Naive B cell (primary cell): ENCODE measurements at places on chromosomes 4 and X.

DNA sequence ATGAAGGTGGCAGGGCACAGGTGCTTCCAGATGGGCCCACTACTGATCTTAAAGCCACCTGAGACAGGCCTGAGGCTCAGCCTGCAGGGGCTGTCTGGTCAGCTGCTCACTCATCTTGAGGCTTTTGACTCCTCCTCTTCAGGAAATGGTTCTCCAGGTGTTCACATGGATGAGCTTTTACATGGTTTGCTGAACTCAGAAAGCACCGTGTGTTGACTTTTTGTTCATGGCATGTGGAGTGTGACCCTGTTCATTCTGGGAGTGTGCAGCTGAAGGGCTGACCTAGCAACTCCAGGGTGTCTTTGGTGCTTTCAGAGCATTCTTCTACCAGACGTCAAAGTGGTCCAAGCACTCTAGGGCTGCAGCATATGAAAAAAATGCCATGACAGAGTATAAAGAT is 111.1 kb downstream of the CCNG2 start:
- DNase-seq, result no peak

- no peak for DNase-seq
These were observed 1.3 kb upstream of the OTUD5 start for GRCh38 chrX:48958635-48959094.

DNA sequence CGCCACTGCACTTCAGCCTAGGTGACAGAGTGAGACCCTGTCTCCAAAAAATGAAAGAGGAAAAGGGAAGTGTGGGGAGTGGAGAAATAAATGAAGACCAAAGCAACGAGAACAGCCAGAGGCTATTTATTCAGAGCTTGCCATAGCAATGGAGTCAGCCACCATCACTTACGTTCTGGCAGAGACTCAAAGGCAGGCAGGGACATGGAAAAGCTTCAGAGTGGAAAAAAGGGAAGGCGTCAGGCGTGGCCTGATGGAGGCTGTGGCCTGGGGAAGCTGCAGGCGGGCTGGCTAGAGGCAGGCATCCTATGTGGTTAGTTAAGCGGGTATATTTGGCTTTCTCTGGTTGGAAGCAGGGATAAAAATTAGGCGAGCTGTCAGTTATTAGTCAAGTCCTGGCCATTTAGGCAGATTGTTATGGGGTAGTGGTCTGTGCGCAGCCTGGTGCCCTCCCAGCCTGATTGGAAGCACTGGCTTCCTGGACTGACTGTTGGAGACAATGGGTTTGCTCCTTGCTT is 73.3 kb downstream of the DCTD start:
- no peak for DNase-seq

DNA sequence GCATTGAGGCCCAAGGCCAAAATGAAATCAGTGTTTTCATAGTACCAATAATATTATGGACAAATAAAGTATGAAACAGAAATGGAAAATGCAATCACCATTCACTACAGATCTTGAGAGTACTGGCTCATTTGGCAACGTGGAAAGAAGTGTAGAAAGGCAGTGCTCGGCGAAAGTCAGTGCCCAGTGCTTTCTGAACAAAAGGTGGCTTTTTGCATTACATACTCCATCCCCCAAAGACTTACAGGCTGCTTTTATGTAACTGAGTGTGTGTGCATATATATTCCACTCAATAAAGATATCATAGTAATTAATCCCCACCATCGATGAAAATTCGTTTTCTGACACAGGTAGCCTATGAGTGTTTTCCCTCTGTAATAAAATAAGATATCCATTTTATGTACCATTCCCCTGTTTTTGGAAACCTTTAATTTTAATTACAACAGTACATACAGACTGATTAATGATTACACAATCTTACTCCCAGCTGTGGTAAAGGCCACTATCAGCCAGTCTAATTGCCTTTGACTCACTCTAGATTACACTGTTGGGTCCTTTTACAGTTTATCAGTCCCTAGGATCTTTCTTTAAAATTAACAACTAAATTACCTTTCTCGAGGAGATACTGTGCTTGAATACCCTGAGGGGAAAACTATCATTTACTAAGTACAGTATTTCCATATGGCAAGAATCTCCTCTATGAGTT is 65.9 kb downstream of the MAD2L1 start:
- no peak for DNase-seq

DNA sequence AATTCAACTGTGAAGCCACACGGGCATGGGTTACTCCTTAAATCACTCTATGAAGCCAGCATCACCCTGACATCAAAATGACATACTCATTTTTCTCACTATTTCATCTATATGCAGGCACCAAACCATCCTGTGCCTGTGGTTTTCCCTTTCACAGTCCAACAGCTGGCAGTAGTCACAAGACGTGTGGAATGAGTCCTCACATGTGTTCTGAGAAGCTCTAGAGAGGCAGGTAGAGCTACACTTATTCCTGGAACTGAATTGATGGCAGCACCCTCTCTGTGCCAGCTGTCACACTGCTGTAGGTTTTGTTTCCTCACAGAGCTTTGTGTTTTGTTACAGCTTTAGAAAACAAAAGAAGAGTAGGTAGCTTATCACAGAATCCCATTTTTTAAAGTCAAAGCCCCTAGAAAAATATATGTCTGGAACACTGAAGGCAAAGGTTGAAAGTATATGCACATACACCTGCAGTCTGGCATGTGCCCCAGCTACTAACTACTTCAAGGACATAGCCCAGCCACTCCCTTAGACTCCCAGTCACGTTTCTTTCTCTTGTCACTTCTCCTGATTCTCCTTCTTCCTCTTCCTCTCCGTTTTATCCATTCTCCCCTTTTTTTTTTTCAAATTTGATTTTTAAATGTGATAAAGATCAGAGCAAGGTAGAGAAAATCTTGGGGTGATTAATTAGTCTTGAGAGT is 107.1 kb downstream of the ANXA10 start:
- DNase-seq, result no peak

DNA sequence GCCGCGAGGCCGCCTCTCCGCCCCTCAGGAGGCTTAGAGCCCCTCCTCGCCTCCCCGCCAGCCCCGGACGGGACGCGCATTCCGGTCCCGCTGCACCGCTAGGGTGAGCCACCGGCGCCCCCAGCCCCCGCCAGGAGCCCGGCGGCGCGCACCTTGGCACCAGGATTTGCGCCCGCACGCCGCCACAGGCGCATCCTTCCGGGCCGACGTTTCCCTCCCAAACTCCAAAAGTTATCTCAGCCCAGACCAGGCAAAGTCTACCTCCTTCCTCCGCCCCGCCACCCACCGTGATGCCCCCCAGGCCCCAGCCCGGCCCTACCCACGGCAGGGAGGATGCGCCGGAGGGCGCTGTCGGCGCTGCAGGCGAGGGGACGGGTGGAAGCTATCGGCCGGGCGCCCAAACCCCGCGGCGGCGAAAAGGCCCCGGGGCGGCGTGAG is 538 bp downstream of the SCML2 start:
- peak; percentile 6 for DNase-seq

DNA sequence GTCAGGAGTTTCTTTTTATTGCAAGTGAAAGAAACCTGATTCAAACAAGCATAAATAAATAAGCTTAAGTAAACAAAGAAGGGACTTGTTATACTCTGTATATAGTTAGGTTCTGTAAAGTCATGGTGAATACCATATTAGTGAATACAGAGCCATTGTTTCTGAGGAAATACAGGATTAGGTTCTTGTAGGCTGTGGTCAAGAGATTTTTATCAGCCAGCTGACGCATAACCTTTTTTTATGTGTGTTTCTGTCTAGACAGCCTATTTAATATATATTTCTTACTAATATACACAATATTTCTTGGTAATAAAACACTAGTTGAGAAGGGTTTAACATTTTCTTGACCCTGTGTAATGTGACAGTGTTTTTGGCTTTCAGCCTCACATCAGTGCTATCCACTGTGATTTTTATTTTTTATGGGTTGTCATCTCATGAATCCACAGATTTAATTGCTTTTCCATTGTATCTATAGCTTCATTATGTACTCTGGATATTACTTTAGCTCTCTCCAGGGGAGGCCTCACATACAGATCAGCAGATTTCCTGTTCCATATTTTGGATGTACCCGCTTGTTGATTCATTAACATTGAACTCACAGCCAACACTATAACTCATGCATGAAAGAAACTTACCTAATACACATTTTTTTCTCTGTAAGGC is 8.0 kb downstream of the HERC3 start:
- DNase-seq, result no peak

DNA sequence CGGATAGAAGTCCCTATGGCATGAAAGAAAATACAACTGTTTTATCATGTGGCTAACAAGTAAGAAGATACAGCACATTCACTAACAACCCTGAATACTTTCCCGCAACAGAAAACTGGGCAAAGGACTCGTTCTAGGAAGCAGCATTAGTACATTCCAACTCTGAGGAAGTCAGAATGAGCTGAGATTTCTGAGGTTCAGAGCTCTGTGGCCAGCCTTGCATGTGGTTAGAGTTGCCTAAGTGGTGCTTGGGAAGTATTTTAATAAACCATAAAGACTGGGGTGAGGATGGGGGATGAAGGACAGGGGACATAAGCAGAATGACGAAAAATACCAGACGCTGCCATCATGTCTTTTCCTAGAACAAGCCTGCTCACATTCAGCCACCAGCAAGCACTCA is 82.2 kb downstream of the EFHC2 start:
- no peak for DNase-seq

DNA sequence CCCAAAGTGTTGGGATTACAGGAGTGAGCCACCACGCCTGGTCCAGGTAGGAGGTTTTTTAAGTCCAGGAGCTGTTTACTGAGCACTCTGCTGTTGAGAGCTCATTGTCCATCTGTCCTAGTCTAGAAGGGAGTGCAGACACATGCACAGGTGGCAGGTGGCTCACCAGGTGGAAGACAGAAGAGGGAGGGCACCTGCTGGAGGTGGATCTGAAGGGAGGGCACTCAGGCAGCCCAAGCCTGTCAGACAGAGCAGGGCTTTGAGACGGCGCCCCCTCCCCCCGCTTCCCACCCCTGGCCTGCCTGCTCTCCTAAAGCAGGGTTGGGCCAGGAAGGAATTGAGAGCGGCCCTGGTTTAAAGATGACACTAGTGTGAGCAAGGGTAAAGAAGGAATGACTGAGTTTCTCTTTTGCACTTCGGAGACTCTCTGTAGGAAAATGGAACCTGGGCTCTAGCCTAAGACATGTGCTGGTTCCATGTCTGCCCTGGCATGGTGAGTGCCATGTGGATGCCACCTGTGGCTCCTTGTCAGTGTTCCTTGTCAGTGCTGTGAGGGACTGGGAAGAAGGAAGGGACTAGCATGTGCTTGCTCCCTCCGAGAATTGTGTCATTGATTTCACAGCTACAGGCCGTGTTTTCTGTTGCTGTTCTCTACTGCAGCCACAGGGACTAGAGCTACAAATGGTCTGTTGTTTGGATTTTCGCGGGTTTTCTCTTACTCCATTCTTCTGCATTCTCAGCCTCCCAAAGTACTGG is 108.6 kb downstream of the TNIP2 start:
- no peak for DNase-seq

- no peak for DNase-seq
These were observed 109.2 kb upstream of the NPY2R start for GRCh38 chr4:155099231-155099630.

DNA sequence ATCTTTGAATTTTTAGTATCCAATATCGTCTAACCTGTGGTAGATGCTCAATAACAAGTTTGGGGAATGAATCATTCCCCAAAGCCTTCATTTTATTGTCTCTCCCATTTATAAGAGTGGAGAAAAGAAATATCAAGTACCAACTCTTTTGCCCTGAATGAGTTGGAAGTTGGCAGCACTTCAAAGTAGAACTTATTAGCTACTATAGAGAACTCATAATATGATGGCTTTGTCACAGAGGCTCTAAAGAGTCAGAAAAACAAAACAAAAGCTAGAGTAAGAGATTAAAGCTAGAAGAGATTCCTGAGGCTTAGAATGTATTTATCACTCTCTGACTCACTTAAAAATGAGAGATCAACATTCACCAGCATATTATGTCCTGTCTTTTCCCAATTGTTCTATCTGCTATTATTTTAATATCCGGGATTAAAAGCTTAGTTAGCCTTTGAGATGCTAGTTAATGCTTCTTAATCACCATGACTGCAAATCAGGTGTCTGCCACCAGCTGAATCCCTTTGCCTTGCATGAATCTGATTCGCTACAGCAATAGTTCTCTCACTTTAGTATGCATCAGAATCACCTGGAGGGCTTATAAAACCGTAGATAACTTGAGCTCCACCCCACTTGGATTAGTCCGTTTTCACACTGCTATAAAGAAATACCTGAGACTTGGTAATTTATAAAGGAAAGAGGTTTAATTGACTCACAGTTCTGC is 77.9 kb downstream of the PALLD start:
- DNase-seq, result no peak

GRCh38 chr4:76624241-76624681 is 189.2 kb downstream of the SHROOM3 start:
- DNase-seq, result no peak

DNA sequence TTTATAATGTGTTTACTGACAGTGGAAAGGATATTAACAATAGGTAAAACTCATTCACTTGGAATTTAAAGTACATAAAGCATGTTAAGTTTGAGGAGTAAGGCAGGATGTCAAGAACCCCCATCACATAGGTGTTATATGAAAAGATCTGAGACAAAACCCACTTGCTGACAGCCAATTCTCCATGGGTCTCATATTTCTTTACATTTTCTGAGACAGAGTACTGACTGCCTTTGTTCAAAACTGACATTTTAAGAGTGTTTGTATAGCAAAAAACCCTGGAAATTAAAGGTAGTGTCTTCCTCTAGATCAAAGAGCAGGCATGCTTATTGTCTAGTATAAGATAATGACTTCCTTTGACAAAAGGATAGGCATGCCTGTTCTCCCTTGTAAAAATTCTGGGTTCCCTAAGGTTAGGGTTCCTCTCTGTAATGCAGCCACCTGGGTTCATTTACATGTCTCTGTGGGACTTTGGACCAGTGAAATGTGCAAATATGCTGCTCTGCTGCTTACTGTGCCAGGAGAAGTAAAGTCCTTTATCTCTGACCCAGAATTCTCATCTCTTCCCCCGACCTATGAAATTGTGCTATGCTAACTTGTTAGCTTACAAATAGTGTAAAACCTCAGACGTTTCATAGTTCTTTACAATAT is 123.6 kb downstream of the PCDH18 start:
- no peak for DNase-seq

- DNase-seq, result no peak
These were observed 45.1 kb downstream of the SPATA4 start for GRCh38 chr4:176150356-176150682.

DNA sequence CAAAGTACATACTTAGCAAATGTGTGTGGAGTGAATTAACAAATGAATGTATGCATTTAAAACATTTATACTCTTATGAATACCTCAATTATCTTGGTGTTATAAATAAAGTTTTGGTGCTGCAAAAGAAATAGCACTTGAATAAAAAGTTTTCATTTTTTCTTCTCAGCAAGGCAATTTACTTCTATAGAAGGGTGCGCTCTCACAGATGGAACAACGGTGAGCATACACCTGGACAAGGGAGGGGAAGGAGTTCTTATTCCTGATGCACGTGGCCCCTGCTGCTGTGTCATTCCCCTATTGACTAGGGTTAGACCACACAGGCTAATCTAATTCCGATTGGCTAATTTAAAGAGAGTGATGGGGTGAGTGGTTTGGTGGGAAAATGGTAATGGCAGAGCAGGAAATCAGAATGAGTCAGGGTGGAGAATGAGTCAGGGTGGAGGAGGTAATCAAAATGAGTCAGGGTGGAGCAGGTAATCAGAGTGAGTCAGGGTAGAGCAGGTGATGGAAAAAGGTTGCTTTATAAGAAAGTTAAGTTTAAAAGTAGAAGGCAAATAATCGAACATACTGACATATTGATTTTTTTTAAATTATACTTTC is 28.2 kb upstream of the PGK1 start:
- no peak for DNase-seq

- no peak for DNase-seq
These were observed 7.2 kb downstream of the SSR4 start for GRCh38 chrX:153801669-153802068.

GRCh38 chr4:94550352-94550751 is 98.6 kb downstream of the PDLIM5 start:
- DNase-seq, result no peak

- DNase-seq, result no peak
These were observed 1157.2 kb upstream of the ADGRL3 start for GRCh38 chr4:60042941-60043340.
